ENCODE measurements at places on chromosomes 7 and 10.
A peak's percentile ranks its signal among the peaks of the same experiment; 100 is the strongest.

- H3K36me3 ChIP-seq = peaks cover 38% of the 10 kb centered on the region
- H3K4me1 ChIP-seq = peaks cover 33% of the 10 kb centered on the region
- H3K4me3 ChIP-seq = no peak overlapping the region
- H3K27ac ChIP-seq = peak overlapping the region; percentile 42
- DNase-seq = no peak
- no peaks in the 10 kb centered on the region for H3K27me3 ChIP-seq
Measured at GRCh38 chr7:1567049-1567771, 2.6 kb downstream of the PSMG3 start.

DNA sequence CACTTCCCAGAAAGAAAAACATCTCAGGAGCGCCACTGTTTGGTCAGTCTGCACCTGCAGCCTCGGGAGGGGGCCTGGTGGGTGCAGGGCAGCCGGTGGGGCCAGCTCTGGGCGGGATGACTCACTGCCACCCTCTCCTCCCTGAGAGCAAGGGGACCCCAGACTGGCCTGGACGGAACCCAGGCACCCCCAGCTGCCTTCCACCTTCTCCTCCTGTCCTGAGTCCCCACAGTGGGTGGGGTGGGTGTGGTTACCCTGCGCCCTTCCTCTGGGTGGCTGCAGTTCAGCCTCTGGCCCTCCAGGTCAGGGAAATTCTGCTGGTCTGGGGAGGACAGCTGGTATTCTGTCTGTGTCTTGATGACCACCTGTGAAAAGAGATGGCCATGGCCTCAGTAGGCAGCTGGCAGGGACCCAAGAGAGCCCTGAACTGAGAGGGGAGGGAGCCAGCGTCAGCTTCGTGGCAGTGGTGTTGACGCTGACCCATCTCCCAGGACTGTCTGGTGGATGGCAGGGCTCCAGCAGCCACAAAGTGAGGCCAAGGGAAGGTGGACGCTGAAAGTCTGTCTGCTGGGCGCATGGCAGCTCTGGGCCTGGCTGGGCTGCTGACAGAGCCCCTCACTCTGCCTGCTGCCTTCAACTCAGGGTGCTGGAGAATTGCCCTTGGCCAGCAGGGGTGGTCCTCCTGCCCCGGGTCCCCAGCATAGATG, 8.9 kb downstream of the CALY start:
- no peak overlapping the region for H3K4me3 ChIP-seq
- no peak overlapping the region for H3K27ac ChIP-seq
- H3K36me3 ChIP-seq = no peaks in the 10 kb centered on the region
- DNase-seq = no peak
- peaks cover 3% of the 10 kb centered on the region for H3K4me1 ChIP-seq

GRCh38 chr10:42871823-42872222, 89.2 kb downstream of the BMS1 start:
- no peaks in the 10 kb centered on the region for H3K36me3 ChIP-seq
- no peak overlapping the region for H3K27ac ChIP-seq
- H3K4me1 ChIP-seq = no peaks in the 10 kb centered on the region

GRCh38 chr10:108523016-108523800, 1358.7 kb upstream of the SORCS1 start:
- no peaks in the 10 kb centered on the region for H3K4me1 ChIP-seq
- no peaks in the 10 kb centered on the region for H3K36me3 ChIP-seq
- no peak overlapping the region for H3K27ac ChIP-seq
- no peaks in the 10 kb centered on the region for H3K27me3 ChIP-seq
- no peak overlapping the region for H3K4me3 ChIP-seq

GRCh38 chr7:80654887-80655340, 16.5 kb downstream of the CD36 start:
- DNase-seq = no peak
- no peaks in the 10 kb centered on the region for H3K27me3 ChIP-seq
- H3K27ac ChIP-seq = no peak overlapping the region
- H3K4me3 ChIP-seq = no peak overlapping the region

DNA sequence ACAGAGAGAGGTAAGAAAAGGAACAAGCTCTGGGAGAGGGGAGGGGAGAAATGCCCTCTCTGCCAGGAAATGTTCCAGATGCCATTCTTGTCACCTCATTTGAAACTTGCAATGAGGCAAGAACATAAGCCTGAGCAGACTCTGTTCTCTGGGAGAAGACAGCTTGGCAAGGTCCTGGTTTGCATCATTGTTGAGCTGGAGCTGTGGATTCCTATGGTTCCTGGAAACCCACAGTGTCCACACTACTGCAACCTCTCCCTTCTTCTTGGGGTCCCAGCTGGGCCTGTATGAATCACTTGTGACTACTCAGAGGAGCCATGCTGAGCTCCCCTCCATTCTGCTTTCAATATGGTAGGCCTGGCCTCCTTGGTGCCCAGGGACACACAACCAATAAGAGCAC, 60.8 kb upstream of the HECTD2 start:
- H3K4me3 ChIP-seq = no peak overlapping the region
- H3K4me1 ChIP-seq = peaks cover 10% of the 10 kb centered on the region
- no peak for DNase-seq
- H3K27me3 ChIP-seq = no peaks in the 10 kb centered on the region
- no peak overlapping the region for H3K27ac ChIP-seq
- no peaks in the 10 kb centered on the region for H3K36me3 ChIP-seq

- H3K36me3 ChIP-seq = no peaks in the 10 kb centered on the region
- no peak overlapping the region for H3K27ac ChIP-seq
- H3K4me3 ChIP-seq = no peak overlapping the region
- no peak for DNase-seq
- no peaks in the 10 kb centered on the region for H3K27me3 ChIP-seq
Measured at GRCh38 chr7:102147008-102147407, 139.7 kb upstream of the SH2B2 start.

DNA sequence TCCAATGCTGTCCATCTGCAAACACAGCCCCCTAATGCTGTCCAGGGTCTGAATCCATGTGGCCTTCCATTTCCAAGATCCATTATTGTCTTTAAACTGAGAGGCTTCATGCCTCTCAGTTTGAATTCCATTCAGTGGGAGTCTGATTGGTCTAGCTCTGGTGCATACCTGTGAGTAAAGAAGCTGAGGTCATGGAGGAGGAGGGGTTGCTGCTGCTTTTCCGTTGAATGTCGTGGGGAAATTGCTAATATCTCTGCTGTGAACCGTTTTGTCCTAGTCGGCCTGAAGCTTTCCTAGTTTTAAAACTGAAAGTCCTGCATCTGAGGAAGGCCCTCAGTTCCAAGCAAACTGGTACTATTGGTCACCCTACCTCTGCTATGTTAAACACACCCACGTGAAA, 17.7 kb downstream of the SH2D4B start:
- no peak overlapping the region for H3K4me3 ChIP-seq
- H3K27ac ChIP-seq = no peak overlapping the region
- no peak for DNase-seq

DNA sequence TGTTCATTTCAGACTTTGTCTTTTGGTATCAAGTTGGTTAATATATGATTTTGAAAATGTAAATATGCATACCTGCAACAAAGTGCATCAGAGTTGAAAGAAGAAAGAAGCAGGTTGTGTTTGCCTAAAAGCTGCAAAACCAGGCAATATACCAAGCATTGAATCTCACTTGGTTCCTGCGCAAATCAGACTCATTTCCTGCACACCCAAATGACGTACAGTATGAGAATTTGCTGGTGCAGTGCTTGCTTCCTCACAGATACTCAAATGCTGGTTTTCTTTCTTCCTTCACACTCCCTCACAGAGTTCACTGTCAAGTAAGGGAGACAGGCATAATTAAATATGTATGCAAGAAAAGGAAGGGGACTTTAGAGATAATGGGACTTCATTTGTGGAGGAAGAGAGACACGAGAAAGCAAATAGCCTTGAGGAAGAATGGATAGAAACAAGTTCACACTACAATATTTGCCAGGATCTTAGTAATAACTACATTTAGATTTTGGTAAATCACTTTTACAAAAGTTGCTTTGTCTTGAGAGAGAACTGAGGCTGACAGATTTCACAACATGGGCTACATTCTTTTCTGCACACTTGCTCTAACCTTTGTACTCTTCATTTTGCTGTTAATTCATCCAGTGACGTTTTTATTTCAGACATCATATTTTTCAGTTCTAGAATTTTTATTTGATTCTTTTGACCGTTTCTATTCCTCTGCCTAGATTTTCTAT, 56.9 kb upstream of the AOAH start:
- no peaks in the 10 kb centered on the region for H3K4me1 ChIP-seq
- no peak overlapping the region for H3K27ac ChIP-seq
- H3K4me3 ChIP-seq = no peak overlapping the region
- no peaks in the 10 kb centered on the region for H3K36me3 ChIP-seq

- H3K4me1 ChIP-seq = no peaks in the 10 kb centered on the region
- no peak for DNase-seq
- H3K27me3 ChIP-seq = no peaks in the 10 kb centered on the region
- no peaks in the 10 kb centered on the region for H3K36me3 ChIP-seq
Measured at GRCh38 chr7:120053390-120053961, 219.5 kb upstream of the KCND2 start.

DNA sequence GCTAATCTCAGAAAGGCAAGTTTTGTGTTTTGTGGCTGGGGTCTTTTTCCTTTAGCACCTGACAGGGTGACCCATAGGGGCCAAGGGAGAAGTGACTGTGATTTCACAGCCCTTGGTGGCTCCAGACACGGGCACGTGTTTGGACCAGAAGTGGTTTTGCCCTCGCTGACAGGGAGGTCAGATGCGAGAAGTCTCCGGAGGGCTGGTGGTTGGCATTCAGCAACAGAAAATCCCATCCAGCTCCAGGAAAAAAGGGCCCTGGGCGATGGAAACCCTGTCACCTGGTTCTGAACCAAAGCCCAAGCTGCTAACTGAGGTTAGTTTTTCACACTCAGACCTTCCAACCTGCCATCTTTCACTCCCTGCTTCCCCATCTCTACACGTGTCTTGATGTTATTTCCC, 272.9 kb downstream of the TRIL start:
- H3K27me3 ChIP-seq = no peaks in the 10 kb centered on the region
- no peaks in the 10 kb centered on the region for H3K36me3 ChIP-seq
- H3K4me1 ChIP-seq = peaks cover 11% of the 10 kb centered on the region
- 0 out of 2 replicates have a peak overlapping the region, but pooled peaks have one; percentile 9 for H3K27ac ChIP-seq

GRCh38 chr7:108239501-108240225, 109.5 kb upstream of the LAMB4 start:
- H3K27me3 ChIP-seq = no peaks in the 10 kb centered on the region
- H3K27ac ChIP-seq = no peak overlapping the region
- H3K4me3 ChIP-seq = no peak overlapping the region
- H3K36me3 ChIP-seq = no peaks in the 10 kb centered on the region
- H3K4me1 ChIP-seq = no peaks in the 10 kb centered on the region

- no peaks in the 10 kb centered on the region for H3K36me3 ChIP-seq
- peaks cover 29% of the 10 kb centered on the region for H3K4me1 ChIP-seq
- no peaks in the 10 kb centered on the region for H3K27me3 ChIP-seq
Measured at GRCh38 chr7:12715372-12716133, 28.1 kb downstream of the ARL4A start.

All from SJSA1 (cell line).